ENCODE measurements at places on chromosomes 12 and 14.

GRCh38 chr14:61179061-61179690 is 102.0 kb downstream of the TMEM30B start:
- DNase-seq, result no peak

DNA sequence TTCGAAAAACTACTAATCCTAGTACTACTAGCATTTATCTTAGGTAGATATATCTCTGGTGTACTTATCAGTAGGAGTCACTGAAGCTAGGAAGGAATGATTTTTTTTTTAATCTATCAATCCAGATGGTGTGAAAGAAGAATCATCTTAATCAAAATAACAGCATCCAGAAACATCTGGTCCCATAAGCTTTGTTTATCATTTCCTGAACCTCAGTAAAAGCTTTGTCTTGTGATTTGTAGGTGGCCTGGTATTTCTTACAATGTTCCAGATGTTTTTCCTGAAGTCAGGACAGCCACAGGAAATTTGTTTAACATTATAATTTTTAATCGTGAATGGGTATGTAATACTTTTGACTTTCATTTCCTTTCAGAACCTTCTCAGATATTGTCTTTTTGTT is 28.0 kb upstream of the LUM start:
- DNase-seq, result no peak

- no peak for DNase-seq
Measured at GRCh38 chr12:113805673-113806072, 160.5 kb downstream of the RBM19 start.

DNA sequence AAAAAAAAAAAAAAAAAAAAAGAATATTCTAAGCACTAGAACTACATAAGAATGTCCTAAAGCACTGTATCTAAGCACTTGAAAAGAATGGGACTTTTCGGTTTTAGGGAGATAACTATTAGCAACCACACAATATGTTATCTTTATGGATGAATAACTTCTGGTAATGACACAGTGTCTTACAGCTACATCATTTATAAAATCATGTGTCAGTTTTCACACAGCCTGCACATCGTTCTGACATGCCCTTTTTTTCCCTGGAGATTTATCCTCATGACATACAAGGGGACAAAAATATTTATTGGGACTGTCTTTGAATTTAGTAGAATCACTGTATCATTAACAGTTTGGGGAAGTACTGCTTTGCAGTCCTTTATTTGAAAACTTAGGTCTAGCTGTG is 17.3 kb downstream of the TMEM19 start:
- no peak for DNase-seq
